Cerebellar nuclear complex (tissue), 1 donor: ENCODE measurements at places on chromosomes 7 and 10.

GRCh38 chr7:138257459-138258196, 181.4 kb downstream of the AKR1D1 start:
- DNase-seq = no peak

GRCh38 chr7:1459920-1460820, 900 bp upstream of the MICALL2 start:
- DNase-seq = no peak

- DNase-seq = no peak
These were observed 28.6 kb downstream of the EEPD1 start for GRCh38 chr7:36181668-36182067.

DNA sequence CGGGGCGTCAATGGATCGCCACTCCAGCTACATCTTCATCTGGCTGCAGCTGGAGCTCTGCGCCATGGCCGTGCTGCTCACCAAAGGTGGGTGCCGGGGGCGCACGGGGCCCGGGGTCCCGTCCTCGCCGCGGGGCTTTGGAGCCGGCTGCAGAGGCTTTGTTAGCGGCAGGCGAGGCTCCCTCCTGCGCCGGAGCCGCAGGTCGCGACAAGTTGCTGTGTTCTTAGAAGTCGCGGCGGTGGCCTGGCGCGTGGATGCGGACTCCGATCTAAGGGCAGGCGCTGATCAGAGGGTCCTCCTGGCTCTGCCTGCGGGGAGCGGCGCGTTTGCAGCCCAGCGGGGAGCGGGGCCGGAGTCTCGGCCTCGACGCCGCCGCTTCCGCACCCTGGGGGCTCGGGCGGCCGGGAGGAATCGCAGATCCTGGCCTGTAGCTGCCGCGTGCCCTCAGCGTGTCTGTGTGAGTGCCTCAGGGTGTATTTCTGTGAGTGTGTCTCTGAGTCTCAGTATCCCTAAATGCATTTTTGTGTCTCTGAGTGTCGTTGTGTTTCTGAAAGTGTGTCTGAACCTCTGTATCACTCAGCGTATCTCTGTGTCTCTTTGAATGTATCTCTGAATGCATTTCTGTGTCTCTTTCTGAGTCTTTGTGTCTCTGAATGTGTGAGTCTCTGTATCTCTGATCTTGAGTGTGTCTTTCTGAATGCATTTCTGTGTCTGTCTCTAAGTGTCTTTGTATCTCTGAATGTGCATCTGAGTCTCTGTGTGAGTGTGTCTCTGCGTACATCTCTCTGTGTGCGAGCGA, 766 bp downstream of the BAMBI start:
- DNase-seq = no peak

- no peak for DNase-seq
These were observed 1346.3 kb downstream of the REEP3 start for GRCh38 chr10:64867501-64867962.

GRCh38 chr10:59135275-59135674, 41.2 kb upstream of the PHYHIPL start:
- no peak for DNase-seq

DNA sequence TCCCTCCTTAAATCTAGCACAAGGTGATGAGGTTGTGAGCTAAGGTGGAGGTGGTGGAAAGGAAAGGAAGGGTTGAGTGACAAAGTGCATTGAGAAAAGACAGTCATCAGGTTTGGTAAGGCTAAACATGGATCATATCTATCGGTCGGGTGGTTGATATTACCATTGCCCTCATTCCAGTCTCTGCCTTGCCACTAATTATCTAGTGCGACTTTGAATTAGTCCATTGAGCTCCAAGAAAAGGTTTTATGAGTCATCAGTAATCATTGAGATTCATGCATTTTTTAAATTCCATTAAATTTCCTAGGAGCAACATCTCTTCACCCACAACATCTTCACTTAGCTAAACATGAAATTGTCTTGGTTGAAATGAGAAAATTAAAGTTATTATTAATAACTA, 68.9 kb upstream of the FRMD4A start:
- DNase-seq = no peak

GRCh38 chr7:3795141-3795540, 494.1 kb downstream of the SDK1 start:
- DNase-seq = no peak

- no peak for DNase-seq
These were observed 7.2 kb upstream of the ANKRD61 start for GRCh38 chr7:6023974-6024435.

DNA sequence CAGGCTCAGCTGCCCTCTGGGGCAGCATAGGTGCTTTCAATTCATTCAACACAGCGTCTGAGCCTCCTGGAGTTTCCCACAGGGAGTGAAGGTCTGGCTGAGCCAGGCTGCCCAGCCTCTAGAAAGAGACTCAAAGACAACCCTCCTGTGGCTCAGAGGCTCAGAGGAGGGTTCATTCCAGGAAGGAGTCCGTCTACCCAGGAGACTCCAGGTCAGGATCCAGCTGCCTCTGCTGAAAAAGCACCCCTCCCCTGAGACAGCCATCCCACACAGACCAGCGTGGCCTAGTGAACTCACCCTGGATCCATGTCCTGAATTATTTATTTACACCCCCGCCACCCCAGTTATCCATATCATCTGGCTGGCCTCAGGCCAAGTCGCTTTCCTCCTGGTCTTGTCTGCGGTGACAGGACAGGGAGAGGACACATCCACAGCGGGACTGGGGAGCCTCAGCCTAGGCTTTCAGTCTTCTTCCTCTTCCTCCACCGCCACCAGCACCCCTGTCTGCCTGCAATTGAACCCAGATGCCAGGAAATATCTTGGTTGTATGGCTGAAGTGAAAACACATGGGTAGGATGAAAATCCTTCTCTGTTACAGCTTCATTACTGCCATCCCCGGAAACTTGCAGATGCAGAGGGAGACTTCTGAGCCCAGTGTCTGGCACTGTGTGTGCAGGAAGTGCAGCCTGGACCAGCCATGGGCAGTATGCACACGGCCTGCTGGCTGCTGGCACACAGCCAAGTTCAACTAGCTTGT, 44.0 kb upstream of the COL13A1 start:
- no peak for DNase-seq

DNA sequence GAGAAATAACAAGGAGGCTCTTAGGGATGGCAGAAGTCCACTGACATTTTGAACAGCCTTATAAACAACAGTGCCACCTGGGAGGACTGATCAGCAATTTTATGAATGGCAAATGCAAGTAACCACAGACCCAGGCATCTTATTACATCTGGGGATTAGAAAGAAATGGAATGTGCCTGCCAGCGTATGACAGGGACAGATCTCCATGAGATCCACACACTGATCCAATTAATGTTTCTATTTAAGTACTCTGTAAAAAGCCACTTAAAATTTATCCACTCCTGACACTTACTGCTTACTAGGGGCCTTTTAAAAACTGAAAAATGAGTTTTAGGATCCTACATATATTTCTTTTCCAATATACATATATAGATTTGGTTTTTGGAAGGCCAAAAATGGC, 28.6 kb downstream of the PARD3 start:
- DNase-seq = no peak

- no peak for DNase-seq
These were observed 28.7 kb downstream of the FRMD4A start for GRCh38 chr10:14302035-14302434.

DNA sequence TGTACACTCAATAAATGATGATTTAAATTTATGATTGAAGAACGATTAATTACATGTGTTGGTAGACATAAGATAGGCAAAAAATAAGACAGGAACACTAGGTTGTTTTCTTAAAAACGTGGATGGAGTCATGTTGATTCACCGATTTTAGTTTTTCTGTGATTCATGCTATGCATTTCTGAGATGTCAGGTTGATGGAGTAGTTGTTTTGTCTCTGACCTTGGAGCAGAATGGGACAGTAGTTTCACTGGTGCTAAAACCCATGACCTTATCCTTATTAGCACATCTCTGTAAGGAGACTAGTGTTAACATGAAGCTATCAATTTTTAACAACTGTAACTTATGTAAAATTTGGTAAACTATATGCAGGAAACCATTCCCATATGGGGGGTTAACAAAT, 611.6 kb upstream of the FZD8 start:
- DNase-seq = no peak

DNA sequence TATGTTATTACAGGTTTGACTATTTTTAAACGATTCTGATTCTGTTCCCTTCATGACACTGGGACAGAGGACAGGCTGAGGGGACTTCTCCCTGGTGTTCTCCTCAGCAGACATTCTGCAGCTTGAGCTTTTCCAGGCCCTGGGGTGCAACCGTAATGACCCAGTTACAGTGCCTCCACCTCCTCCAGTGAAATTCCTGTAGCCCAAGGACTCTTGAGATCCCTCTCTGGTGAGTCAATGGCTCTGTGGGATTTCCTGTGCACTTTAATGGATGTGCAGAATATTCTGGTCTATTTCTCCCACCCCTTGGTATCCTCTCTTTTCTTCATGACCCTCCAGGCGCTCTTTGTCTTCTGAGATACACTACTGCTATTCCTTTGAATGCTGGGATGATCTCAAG, 319.3 kb downstream of the INHBA start:
- DNase-seq = no peak

DNA sequence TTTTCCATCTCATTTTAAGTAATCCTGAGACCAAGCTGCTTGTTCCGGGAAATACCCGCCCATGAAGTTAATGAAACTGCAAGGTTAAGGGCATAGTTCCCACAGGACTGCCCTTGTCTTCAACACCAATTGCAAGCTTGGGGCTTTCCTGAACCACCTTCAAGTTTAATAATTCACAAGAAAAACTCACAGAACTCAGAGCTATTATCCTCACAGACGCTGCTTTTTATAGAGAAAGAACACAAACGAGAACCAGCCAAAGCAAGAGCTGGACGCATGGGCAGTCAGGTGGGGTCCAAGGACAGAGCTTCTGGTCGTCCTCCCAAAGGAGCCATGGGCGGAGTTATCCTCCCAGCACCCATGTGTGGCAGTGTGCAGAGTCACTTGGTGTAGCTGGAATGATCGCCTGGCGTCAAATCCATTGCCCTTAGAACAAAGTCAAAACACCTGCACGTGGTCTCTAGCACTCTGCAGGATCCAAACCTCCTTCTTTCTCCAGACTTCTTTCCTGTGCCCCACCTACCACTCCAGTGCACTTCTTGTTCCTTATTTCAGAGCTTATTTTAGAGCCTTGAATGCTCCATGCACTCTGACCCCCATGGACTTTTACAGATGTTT, 56.7 kb downstream of the SNX10 start:
- no peak for DNase-seq

GRCh38 chr7:91927912-91928311, 12.8 kb upstream of the AKAP9 start:
- no peak for DNase-seq

DNA sequence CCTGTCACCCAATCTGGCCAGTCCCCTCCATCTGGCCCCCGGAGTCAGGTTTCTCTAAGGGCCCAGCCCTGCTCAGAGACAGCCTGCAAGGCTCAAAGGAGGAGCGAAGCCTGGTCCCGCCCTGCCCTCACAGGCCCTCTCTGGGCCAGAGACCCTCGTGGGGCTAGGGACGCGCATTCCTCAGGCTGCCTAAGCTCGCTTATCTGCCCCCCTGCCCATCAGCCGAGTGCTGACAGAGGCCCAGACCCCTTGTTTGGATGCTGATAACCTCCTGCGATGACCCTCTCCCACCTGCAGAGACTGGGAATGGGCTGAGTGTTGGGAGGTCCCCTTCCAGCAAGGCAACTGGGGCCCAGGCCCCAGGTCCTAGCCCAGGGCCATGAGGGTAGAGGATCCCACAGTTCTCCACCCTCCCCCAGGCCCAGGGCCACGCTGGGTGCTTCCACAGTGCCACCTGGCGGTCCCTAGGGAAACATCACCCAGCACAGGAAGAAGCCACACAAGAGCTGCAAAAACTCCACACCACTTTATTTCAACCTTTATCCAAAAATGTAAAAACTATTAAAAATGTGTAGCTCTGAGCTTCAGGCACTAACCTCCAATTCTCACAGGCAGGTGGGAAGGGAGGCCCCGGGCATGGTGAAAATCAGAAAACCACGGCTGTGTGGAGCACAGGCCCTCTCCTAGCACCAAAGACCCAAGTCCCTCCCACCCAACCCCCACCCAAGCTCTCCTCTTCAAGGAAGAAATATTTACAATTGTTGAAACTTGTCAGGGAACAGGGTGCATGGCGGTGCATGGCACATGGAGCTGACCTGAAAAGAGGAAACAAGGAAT, 2.2 kb downstream of the NPM3 start:
- no peak for DNase-seq

DNA sequence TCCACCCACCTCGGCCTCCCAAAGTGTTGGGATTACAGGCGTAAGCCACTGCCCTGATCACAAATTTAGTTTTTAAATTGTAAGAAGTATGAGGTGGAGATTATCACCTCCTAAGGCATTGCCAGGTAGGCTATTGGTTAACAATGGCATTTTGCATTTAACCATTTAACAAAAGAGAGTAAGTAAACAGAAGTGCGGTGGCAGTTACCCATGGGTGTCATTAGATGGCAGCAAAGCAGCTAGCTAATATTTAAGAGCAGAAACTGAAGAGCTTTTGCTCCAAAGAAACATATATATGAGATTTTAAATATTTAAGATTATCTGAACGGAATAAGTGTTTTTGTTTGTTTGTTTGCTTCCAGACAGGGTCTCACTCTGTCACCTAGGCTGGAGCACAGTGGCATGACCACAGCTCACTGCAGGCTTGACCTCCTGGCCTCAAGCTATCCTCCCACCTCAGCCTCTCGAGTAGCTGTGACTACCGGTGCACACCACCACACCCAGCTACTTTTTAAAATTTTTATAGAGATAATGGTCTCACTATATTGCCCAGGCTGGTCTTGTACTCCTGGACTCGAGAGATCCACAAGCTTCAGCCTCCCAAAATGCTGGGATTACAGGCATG, 325.5 kb upstream of the C7orf33 start:
- no peak for DNase-seq

GRCh38 chr7:158404031-158404761, 183.4 kb downstream of the PTPRN2 start:
- no peak for DNase-seq

DNA sequence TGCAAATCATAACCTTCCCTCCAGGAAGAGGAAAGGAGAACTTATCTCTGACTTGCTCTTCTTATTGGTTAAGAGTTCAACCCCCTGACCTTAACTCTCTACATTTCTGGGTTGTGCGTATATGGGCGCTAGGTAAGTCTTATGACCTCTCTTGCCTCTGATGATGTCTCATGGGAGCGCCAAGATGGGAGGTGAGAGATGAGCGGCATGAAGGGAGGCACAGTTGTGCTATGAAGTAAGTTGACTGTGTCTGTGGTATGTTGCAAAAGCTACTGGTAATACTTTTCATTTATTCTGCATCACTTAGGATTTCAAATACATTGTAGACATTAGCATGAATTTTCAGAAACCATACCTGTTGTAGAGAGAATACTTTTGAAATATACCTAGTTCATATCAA, 59.0 kb downstream of the EXOC6 start:
- no peak for DNase-seq

- DNase-seq = no peak
These were observed 78.2 kb downstream of the VTI1A start for GRCh38 chr10:112525200-112525599.

GRCh38 chr7:128938544-128939074, 882 bp downstream of the IRF5 start:
- no peak for DNase-seq

DNA sequence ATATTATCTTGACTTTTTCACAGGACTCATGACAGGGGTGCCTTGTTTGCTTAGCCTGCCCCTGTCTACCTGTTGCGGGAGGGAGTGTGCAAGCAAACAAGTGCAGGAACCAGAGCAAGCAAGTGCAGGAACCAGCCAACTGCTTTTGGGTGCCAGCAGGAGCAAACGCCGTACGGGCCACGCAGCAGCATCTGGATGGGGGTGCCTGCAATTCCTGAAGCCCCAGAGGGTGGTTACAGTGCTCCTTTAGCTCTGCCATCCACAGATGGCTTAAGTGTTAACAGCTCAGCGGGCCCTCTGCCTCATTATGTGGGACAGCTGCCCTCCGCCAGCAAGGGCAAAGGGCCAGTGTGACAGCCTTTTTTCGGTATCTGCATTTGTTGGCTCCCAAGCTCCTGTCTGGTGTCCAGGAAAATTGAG, 83.5 kb downstream of the MICU1 start:
- DNase-seq = peak; percentile 84
